ENCODE measurements at places on chromosomes 5 and 9. TPM values are rescaled to one million over a fixed set of nuclear protein-coding genes. Genes with fewer than 3 reads are reported as not detected.

- no peak for DNase-seq
Observed at GRCh38 chr5:137727623-137728022, 8.3 kb downstream of the KLHL3 start.

DNA sequence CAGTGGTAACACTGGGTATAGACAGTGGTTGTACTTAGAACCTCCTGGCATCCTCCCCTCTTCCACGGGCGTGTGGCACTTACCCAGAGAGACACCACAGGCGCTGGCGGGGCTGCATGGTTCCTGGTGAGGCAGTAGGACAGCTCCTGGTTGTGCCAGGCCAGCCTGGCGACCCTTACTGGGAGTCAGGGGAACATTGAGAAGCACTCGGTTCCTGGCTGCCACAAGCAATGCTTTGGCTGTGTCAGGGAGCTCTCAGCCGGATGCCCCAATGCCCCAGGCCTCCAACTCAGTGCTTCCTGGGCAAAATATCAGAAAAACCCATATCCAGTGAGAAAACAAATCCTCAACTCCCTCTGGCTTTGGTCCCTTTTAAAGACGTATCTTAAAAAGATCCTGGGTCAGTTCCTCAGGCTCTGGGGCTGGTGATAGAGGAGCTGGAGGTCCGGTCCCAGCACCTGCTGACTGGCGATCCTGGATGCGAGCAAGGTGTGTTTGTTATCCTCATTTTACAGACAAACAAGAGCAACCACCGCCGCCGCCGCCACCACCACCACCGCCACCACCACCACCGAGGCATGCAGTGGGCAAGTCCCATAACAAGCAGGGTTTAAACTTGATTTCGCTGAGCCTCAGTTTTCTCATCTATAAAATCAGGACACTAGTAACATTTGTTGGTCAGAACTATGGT is 4.2 kb downstream of the NKX2-5 start:
- no peak for DNase-seq

DNA sequence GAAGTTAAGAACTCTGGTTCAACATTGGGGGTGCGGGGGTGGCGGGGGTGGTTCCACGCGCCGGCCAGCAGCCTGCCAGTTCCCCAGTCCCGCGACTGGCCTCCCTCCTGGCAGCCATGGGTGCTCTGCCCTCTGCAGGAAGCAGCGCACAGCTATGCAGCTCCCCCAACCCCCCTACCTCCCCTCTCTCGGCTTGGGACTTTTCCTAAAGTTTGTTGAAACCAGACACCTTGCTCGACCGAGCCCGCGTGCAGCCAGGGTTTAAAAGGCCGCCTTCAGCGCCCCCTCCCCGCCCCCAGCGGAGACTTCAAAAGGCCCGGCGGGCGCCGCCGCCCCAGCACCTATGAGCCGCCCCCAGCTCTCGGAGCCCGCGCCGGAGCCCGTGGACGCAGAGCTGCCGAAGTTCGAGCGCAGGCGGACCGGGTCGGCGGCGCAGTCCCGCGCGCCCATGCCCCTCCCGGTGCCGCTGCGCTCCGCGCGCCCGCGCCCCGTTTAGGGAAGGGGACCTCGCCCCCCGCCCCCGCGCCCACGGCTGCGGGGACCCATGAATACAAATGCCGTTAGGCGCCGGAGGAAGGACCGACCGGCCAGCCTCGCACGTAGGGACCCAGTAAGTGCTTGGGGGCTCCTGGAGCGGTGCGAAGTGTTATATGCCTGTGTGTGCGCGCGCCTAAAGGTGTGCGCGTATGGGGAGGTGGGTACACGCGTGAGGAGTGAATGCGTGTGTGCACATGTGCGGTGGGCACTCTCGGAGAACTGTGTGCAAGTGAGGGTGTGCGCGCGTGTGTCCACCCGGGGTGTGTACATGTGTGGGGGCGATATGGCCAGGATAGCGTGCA is 1.4 kb upstream of the COL27A1 start:
- DNase-seq: no peak

GRCh38 chr9:136582977-136583735 is 37.3 kb upstream of the NOTCH1 start:
- no peak for DNase-seq

GRCh38 chr5:37323607-37324006 is 47.3 kb downstream of the NUP155 start:
- DNase-seq: no peak

DNA sequence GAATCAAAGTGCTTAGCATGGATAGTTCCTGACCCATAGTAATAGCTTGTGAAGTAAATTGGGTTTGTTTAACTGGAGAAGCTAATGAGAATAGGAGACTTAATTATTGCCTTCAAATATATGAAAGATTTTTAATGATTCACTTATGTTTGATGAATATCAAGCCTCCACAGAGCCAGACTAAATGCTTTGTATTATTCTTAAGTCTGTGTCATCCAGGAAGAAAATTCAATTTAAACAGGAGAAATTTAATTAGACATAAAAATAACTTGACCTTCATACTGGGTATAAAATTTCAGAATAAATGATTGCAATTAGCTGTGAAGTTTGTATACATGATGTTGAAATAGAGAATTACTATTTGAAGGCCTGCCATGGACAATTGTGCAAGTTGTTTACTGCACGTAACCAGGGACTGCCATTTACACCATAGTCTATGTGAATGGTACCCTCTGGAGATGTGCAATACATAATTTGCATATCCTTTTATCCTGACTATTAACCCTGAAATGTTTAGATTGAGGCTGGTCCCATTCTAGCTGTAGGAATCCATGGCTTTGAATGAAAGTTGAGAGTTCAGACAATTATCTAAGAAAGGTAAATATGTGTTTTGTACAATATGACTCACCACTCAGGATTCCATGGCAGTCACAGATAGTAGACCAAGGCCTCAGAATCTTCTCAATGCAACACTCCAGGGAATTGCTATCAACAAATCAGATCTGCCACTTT is 133.5 kb upstream of the IL12B start:
- no peak for DNase-seq

- peak; percentile 62 for DNase-seq
Observed at GRCh38 chr5:179224741-179225140, 120.5 kb downstream of the ADAMTS2 start.

DNA sequence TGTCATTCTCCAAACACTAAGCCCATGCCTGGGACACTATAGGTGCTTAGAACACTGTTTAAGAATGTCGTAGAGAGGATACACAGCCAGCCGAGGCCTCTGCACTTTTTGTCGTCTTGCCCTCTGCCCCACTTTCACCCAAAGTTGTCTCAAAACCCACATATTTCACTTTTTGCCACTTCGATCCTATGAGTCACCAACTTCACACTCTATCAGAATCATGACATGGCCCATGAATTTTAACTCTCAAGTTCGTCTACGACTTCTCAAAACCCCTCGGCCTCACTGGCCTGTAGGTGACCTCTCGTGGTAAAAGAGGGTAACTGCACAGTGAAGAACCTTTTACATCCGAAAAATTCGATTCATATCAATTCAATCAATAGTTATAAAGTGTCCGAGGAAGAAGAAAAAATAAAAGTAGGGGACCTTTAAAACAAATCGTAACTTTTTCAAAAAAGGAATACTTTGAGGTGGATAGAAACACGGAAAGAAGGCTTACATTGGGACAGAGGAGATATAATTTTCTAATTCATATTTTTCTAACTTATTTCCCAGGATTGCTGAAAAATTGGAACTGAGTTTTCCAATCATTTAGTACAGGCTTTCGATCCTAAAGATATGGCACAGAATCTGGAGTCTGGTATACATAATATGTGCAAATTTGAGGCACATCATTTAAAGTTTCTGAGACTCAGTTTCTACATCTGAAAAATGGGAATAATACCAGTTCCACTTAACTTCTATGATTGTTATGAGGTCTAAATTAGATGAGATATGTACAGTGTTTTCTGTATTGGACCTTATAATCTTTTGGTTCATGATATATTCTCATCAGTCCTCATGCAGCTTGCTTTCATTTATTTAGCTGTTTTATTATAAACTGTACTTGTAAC is 122.6 kb downstream of the APBA1 start:
- DNase-seq: no peak

DNA sequence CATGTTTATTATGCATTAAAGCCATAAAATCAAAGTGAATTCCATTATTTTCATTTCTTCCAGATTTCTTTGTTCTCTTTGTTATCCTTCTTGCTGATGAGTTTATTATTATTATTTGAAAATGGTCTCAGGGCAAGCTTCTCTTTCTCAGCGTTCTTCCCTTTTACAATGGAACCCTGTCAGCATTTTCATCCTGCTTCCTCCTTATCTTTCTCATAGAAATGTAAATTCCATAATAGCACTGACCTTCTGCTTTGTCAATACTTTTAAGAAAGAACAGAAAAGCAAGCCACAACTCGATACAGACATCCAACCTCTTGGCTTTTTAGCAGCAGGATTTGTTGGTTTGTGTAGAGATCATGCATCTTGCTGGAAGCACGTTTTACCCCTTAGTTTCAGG is 114.0 kb upstream of the BASP1 start:
- no peak for DNase-seq

DNA sequence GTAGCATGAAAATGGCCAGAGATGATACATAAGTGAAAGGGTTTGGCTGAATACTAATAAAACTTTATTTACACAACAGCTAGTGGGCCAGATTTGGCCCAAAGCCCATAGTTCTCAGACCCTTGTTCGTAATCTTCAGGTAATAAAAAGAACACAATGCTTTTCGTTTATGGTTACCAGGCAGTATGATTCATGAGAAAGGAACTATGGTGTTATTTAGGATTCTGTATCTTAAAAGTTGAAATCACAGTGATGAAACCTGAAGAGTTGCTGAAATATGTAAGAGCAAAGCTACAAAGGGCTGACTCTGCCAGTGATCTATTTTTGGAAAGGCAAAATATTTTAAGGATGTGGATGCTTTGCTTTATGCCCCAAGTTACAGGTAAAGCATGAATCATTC is 192.7 kb downstream of the SMC2 start:
- DNase-seq: no peak

The PRSS3 gene
- total RNA-seq: not detected

The SPINK4 gene
- total RNA-seq: not detected

The PCSK5 gene
- total RNA-seq: 6.2 TPM

The C9orf153 gene
- not detected for total RNA-seq

Measured in cardiac septum (tissue), 1 donor.